H1 (cell line): ENCODE measurements at places on chromosomes 6 and 20.

GRCh38 chr6:11722805-11723631 lies 55.6 kb downstream of the ADTRP start:
- DNase-seq, result no peak

GRCh38 chr6:105646391-105646867 lies 243.5 kb upstream of the PREP start:
- no peak for DNase-seq

DNA sequence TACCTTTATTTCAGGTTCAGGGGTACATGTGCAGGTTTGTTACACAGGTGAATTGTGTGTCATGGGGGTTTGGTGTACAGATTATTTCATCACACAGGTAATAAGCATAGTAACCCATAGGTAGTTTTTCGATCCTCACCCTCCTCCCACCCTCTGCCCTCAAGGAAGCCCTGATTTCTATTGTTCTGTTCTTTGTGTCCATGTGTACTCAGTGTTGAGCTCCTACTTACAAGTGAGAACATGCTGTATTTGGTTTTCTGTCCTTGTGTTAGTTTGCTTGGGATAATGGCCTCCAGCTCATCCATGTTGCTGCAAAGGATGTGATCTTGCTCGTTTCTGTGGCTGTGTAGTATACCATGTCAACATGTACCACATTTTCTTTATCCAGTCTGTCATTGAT lies 66.0 kb downstream of the STK4 start:
- no peak for DNase-seq

- no peak for DNase-seq
Measured at GRCh38 chr6:132569170-132569569, 952 bp upstream of the TAAR6 start.

DNA sequence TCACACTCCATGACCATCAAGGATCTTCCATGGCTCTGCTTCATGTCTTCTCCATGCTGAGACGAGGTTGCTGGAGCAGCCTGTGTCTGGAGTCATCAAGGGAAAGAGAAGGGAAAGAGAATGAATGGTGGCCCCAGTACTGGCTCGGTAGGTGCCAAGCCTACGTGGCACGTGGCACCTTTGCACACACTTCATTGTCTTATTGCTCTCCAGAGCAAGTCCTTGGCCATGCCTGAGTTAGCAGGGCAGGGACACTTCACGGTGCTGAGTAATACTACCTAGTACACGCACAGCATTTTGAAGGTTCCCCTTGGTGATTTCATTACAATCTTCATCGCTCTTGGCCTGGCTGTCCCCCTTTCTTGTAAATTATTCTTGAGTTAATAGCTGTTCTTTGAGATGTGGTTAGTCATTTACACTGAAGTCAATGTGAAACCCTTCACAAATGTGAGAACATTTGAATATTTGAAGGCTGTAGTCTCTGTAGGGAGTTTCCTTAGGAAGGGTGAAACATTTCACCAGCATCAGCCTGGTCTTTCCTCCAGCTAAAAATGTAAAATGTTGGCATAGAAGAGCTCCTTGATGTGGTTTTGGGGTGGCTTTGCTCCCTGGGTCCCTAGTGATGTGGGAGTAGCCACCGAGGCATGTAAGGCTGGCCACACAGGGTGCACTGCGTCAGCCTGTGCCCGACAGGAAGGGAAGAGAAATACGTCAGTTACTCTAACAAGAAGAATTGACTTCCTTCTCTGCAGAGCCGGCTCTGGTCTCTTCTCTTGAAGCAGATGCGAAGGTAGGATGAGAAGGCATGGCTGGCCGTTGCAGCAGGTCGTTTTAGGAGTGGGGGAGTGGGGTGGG lies at the start of gene SYTL3:
SYTL3 (plus strand) TSS at position 766 of the 855 bp plus-strand sequence. CDS start 13,215 bp downstream, outside the sequence.
- DNase-seq, result no peak

GRCh38 chr6:131453803-131454202 lies 119.2 kb upstream of the ARG1 start:
- DNase-seq, result no peak

DNA sequence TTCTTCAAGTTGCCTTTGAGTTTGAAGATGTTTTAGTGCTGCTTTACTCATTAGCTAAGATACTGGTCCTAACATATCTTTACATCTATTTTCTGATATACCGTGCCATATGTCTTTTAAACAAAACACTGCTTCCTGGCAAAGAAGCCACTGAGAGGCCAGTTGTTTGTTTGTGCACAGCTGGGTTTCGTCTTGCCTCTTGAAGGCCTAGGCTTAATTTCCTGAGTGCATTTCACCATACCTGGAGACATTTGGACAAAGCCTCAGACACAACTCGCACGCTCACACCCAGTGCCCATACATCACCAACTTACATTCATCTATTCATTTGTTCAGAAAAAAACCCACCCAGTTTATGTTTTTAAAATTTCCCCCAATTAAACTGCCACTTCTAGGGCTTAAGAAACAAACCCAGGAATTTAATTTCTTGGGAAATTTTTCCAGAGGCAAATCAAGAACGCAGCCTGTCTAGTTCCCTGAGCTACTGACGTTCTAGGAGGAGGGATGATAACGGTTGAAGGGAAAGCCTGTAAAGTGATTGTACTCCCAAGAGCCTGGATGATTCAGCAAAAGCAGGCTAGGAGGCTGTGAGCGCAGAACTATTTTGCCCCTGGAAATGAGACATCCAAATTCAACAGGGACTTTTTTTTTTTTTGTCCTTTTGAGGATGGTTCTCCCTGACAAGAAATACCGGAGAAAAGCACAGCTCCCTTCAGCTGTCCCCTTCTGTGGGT lies 77.7 kb downstream of the OLIG3 start:
- no peak for DNase-seq

DNA sequence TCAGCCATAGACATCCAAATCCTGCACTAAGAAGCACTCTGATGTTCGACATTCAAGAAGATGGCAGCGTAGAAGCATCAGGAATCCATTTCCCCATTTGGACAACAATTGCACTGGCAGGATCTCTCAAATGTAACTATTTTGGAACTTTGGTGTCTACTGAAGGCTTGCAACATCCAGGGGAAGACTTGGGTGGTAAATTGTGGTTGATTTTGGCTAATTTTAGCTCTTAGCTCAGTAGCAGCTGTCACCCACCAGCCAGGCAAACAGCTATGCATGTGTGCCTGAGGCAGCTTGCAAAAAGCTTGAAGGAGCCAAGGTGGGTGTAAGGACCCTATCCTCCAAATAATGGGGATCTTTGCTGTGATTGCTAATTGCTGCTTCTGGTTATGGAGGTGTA lies 35.1 kb upstream of the PPP1R3G start:
- no peak for DNase-seq

GRCh38 chr20:56249244-56249955 lies 868 bp downstream of the MC3R start:
- DNase-seq, result peak; percentile 5

GRCh38 chr20:62835931-62836861 lies 19.3 kb downstream of the COL9A3 start:
- no peak for DNase-seq
